Heart right ventricle (tissue), 16 donors: ENCODE measurements at places on chromosomes 7 and 10. TPM values are rescaled to one million over a fixed set of nuclear protein-coding genes. Genes with fewer than 3 reads are reported as not detected.

Gene PSPH
- 14.7 TPM for total RNA-seq

DNA sequence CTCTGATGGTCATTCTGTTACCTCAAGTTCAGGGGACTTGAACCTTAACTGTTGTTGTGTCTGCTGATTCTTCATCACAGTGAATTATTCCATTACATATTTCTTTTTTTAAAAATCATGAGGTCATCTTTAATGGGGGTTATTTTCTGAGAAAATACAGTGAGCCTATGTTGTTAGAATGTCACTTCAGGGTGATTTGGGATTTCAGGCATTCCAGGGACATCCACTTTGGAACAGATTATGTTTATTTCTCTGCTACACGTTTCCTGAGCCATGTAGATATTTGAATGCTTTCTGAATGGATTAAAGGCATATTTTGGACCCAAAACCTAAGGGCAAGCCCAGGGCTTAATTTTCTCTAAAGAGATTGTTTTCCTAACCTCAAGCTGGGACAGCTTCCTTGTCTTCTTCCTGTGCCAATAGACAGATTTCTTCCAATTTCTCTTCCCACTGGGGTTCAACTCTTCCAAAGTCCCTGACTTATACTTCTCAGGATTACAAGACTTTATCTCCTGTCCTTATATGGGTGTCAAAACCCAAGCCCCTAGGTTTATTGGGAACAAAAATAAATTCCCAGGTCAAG lies 271.7 kb downstream of the ARHGAP12 start:
- no peak overlapping the region for H3K4me3 ChIP-seq
- H3K27ac ChIP-seq = peak overlapping the region; percentile 18
- DNase-seq = no peak

Gene CALML5
- total RNA-seq = not detected

GRCh38 chr7:44970523-44971051 lies 8.2 kb downstream of the MYO1G start:
- H3K4me1 ChIP-seq = no peaks in the 10 kb centered on the region
- no peak overlapping the region for H3K27ac ChIP-seq
- no peaks in the 10 kb centered on the region for H3K36me3 ChIP-seq
- no peak for DNase-seq

Gene SLC35G1
- total RNA-seq = 2.2 TPM

GRCh38 chr10:115931309-115931708 lies 341.7 kb downstream of the GFRA1 start:
- no peaks in the 10 kb centered on the region for H3K27me3 ChIP-seq
- DNase-seq = no peak
- no peak overlapping the region for H3K4me3 ChIP-seq
- H3K36me3 ChIP-seq = no peaks in the 10 kb centered on the region
- no peaks in the 10 kb centered on the region for H3K4me1 ChIP-seq
- H3K27ac ChIP-seq = no peak overlapping the region

Gene PDGFA
- total RNA-seq = 20.9 TPM

Gene LRIT1
- not detected for total RNA-seq

GRCh38 chr7:1882451-1882850 lies 212.4 kb downstream of the ELFN1 start:
- peaks cover 8% of the 10 kb centered on the region for H3K4me1 ChIP-seq
- H3K4me3 ChIP-seq = no peak overlapping the region
- H3K27me3 ChIP-seq = no peaks in the 10 kb centered on the region
- no peak for DNase-seq
- H3K27ac ChIP-seq = no peak overlapping the region
- H3K36me3 ChIP-seq = no peaks in the 10 kb centered on the region

- no peaks in the 10 kb centered on the region for H3K27me3 ChIP-seq
- H3K4me3 ChIP-seq = no peak overlapping the region
- DNase-seq = no peak
- no peak overlapping the region for H3K27ac ChIP-seq
These were observed 311.1 kb downstream of the INHBA start for GRCh38 chr7:41391818-41392217.

GRCh38 chr10:36313142-36313541 lies 671.0 kb upstream of the FZD8 start:
- no peak overlapping the region for H3K27ac ChIP-seq
- DNase-seq = no peak
- no peaks in the 10 kb centered on the region for H3K36me3 ChIP-seq
- no peaks in the 10 kb centered on the region for H3K27me3 ChIP-seq

GRCh38 chr10:44715136-44715535 lies 196.0 kb upstream of the TMEM72 start:
- no peaks in the 10 kb centered on the region for H3K4me1 ChIP-seq
- no peak overlapping the region for H3K4me3 ChIP-seq
- H3K27me3 ChIP-seq = no peaks in the 10 kb centered on the region
- no peak for DNase-seq
- no peak overlapping the region for H3K27ac ChIP-seq

GRCh38 chr7:140857048-140857447 lies 67.7 kb downstream of the BRAF start:
- H3K27ac ChIP-seq = no peak overlapping the region
- H3K36me3 ChIP-seq = no peaks in the 10 kb centered on the region
- H3K27me3 ChIP-seq = no peaks in the 10 kb centered on the region
- no peak overlapping the region for H3K4me3 ChIP-seq
- H3K4me1 ChIP-seq = no peaks in the 10 kb centered on the region

Gene ENKUR
- not detected for total RNA-seq

Gene FKBP9
- 140 TPM for total RNA-seq

DNA sequence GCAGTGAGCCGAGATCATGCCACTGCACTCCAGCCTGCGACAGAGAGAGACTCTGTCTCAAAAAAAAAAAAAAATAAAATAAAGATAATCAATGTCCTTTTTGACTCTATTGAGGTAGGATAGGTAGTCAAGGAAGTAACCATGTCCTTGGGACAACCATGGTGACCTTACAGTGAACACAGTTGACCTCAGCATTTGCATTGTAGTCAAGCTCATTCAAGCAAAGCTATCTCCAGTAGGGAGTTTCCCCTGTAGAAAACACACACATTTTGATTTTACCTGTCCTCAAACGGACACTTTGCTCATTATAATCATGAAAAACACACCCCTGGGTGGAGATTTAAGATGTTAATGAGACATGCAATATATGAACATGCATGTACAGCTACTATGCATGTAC lies 171.7 kb downstream of the KIF20B start:
- H3K27me3 ChIP-seq = no peaks in the 10 kb centered on the region
- H3K4me3 ChIP-seq = no peak overlapping the region
- no peak overlapping the region for H3K27ac ChIP-seq
- DNase-seq = no peak
- H3K4me1 ChIP-seq = no peaks in the 10 kb centered on the region
- H3K36me3 ChIP-seq = no peaks in the 10 kb centered on the region

DNA sequence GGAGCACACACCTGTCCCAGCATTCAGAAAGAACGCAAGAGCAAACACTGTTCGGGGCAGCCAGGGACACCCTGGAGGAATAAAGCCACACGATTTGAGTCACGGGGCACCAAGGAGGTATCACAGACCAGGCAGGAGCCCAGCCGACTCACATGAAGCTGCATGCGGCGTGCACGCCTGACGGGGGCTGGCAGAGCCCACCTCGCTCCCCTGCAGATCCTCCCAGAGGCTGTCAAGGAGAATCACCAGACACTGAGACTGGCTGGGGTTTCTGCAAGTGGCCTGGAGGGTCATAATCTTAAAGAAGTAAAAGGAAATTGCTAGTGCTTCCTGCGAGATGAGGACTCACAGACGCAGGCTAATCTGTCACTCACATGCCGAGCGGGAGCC lies 61.6 kb downstream of the TCERG1L start:
- DNase-seq = no peak
- H3K27me3 ChIP-seq = peaks cover 80% of the 10 kb centered on the region
- no peaks in the 10 kb centered on the region for H3K36me3 ChIP-seq
- H3K27ac ChIP-seq = no peak overlapping the region
- H3K4me1 ChIP-seq = no peaks in the 10 kb centered on the region

Gene GPR15LG
- total RNA-seq = not detected

GRCh38 chr10:78336402-78336791 lies 302.7 kb downstream of the RPS24 start:
- no peak for DNase-seq
- no peak overlapping the region for H3K4me3 ChIP-seq
- no peaks in the 10 kb centered on the region for H3K36me3 ChIP-seq
- H3K4me1 ChIP-seq = peaks cover 23% of the 10 kb centered on the region

DNA sequence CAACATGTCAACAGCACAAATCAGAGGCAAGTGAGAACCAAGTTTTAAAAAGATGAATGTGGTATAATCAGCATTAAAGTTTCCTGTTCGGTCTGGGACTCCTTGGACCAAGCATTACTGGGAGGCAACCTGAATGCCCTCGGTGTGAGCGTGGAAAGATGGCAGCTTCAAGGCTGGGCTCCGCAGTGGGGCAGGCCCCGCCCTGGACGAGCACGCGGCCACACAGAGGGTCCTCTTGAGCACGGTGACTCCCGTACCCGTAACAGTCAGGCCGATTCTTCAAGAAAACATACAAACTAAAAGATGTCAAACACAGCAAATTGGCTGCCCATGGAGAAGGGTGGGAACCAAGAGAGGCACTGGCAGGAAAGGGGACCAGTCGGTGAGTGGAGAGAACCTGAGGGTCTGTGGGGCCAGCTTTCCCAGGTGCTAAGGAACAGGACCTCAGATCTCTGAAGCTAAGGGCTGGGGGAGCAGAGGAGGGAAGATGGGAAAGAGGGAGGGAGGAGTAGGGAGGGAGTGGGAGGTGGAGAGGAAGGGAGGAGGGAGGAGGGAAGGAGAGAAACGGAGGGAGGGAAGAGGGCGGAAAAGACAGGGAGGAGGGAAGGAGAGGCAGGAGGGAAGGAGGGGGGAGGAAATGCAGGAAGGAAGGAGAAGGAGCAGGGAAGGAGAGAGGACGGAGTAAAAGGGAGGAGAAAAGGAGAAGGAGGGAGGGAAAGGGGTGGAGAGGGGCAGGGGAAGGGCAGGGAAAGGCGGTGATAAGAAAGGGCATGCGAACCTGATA lies 71.2 kb upstream of the FAM20C start:
- no peak for DNase-seq
- H3K27me3 ChIP-seq = peaks cover 2% of the 10 kb centered on the region
- H3K4me3 ChIP-seq = no peak overlapping the region
- H3K4me1 ChIP-seq = peaks cover 7% of the 10 kb centered on the region
- H3K27ac ChIP-seq = peak overlapping the region; percentile 89
- no peaks in the 10 kb centered on the region for H3K36me3 ChIP-seq

DNA sequence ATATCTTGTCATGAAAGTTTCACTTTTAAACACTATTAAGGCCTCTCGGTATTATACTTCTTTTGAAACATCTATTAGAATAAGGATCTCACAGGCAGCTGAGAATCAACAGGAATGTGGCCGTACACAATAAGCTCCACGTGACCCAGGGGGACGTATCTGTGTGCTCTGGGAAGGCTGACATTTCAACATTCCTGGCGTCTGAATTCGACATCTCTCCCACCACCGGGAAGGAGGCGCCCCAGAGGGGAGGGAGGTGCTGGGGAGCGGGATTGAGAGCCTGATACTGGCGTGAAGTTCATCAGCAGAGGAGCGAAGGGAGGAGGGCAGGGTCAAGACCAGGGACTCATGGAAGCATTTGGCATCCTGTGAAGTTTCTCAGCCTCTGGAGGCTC lies 401.3 kb downstream of the DNAJB6 start:
- no peak overlapping the region for H3K27ac ChIP-seq
- no peak for DNase-seq
- no peaks in the 10 kb centered on the region for H3K36me3 ChIP-seq

Gene RBM20
- 186 TPM for total RNA-seq

Gene SIRT1
- total RNA-seq = 16.4 TPM

- DNase-seq = no peak
- no peak overlapping the region for H3K27ac ChIP-seq
- no peaks in the 10 kb centered on the region for H3K4me1 ChIP-seq
- H3K4me3 ChIP-seq = no peak overlapping the region
These were observed 32.6 kb upstream of the AGMO start for GRCh38 chr7:15594461-15594860.

Gene MYH16
- total RNA-seq = not detected

GRCh38 chr10:132494866-132495630 lies 42.5 kb upstream of the INPP5A start:
- H3K27ac ChIP-seq = no peak overlapping the region
- H3K4me1 ChIP-seq = no peaks in the 10 kb centered on the region
- H3K36me3 ChIP-seq = no peaks in the 10 kb centered on the region
- H3K27me3 ChIP-seq = no peaks in the 10 kb centered on the region

DNA sequence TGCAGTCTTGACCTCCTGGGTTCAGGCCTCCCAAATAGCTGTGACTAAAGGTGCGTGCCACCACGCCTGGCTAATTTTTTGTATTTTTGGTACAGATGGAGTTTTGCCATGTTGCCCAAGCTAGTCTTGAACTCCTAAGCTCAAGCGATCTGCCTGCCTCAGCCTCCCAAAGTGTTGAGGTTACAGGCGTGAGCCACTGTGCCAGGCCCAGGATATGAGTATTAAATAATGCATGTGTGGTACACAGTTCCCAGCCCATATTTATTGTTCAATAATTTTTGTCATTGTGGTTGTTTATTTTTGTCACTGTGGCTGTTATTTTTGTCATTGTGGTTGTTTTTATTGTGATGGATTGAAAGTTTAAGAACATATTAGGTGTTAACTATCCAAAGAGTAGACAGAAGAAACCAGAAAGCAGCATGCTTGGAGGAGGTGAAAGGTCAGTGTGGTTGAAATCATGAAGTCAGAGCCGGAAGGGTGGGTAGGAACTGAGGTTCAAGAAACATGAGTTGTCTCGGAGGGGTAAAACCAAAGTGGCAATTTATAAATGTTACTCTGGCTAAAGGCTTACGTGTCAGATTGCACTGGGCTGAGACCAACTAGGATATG lies 45.0 kb downstream of the MRC1 start:
- no peak for DNase-seq
- no peaks in the 10 kb centered on the region for H3K27me3 ChIP-seq
- no peak overlapping the region for H3K4me3 ChIP-seq
- H3K4me1 ChIP-seq = peaks cover 23% of the 10 kb centered on the region
- no peaks in the 10 kb centered on the region for H3K36me3 ChIP-seq
- no peak overlapping the region for H3K27ac ChIP-seq

- no peak for DNase-seq
- H3K27ac ChIP-seq = peak overlapping the region; percentile 84
- no peaks in the 10 kb centered on the region for H3K27me3 ChIP-seq
- peaks cover 84% of the 10 kb centered on the region for H3K4me1 ChIP-seq
These were observed 61.6 kb downstream of the GRK5 start for GRCh38 chr10:119268871-119269506.

Gene LRRN3
- total RNA-seq = 1.3 TPM

- no peak for DNase-seq
- H3K4me1 ChIP-seq = no peaks in the 10 kb centered on the region
- H3K27ac ChIP-seq = no peak overlapping the region
- H3K4me3 ChIP-seq = no peak overlapping the region
- H3K36me3 ChIP-seq = no peaks in the 10 kb centered on the region
- H3K27me3 ChIP-seq = no peaks in the 10 kb centered on the region
These were observed 47.3 kb upstream of the TES start for GRCh38 chr7:116162992-116163391.

Gene HOXA2
- total RNA-seq = not detected

GRCh38 chr7:21868576-21868850 lies 77.2 kb downstream of the CDCA7L start:
- H3K36me3 ChIP-seq = no peaks in the 10 kb centered on the region
- no peak overlapping the region for H3K4me3 ChIP-seq
- no peaks in the 10 kb centered on the region for H3K4me1 ChIP-seq
- H3K27ac ChIP-seq = no peak overlapping the region
